Activated CD8-positive, alpha-beta memory T cell treated with anti-CD3 and anti-CD28 coated beads for 1 hour (primary cell): ENCODE measurements at places on chromosomes 4 and X.

DNA sequence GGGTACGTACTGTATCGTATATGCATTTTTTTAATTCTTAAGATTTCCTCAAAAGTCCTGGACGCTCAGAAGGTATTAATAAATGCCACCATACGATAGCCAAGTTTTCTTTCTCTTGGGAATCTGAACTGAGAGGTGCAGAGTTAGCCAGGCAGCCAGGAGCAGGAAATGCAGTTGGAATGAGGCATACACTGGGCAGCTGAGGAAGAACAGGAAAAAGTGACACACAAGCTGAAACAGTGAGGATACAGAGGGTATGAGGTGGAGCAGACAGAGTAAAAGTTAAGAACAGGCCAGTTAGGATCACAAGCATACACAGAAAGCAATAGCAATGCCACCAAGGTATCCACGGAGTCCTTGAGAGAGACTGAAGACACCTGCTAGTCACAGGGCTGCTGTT is 13.4 kb downstream of the UFSP2 start:
- DNase-seq = no peak

DNA sequence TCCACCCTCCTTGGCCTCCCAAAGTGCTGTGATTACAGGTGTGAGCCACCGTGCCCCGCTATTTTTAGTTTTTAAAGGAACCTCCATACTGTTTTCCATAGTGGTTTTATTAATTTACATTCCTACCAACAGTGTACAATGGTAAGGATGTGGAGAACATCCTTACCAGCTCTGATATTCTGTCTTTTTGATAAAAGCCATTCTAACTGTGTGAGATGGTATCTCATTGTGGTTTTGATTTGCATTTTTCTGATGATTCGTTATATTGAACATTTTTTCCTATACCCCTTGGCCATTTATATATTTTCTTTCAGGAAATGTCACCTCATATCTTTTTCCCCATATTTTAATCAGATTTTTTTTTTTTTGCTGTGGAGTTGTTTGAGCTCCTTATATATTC is 14.2 kb upstream of the TLR2 start:
- no peak for DNase-seq

GRCh38 chr4:25172961-25173915 is 13.0 kb upstream of the SEPSECS start:
- no peak for DNase-seq

DNA sequence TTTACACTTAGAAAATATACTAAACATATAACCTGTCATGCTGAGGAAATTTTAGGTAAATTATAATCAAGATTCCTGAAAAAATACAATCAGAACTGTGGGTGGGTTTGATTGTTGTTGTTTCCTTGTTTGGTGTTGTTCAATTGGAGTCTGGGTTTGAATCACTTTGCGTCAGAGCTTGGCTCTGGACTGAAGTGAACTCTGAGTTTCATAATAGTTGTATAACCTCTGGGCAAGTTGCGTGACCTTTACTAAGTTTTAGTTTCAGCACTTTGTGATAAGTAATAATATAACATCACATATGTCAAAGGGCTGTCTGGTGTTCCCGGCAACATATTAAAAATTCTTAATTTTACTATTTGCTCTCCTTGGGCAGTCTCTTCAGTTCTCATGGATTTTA is 758.1 kb downstream of the RAPGEF2 start:
- no peak for DNase-seq

DNA sequence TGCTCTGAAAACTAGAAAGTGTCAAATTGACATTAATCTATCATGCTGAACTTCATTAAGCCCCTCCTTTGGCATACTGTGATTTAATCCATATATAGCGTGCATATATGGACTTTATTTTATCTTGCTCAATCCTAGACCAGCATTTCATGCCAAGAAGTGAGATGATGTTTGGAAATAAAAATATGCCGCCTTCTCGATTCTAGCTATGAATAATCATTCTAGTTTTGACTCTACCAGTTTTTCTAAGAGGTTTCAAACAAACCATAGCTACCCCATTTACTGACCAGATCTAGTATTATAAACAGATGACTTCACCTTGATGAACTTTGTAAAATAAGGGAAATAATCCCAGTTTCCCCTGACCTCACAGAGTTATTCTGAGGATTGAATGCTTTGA is 95.0 kb downstream of the ARX start:
- DNase-seq = no peak

- no peak for DNase-seq
Observed at GRCh38 chrX:118884552-118885138, 61.0 kb downstream of the ZCCHC12 start.

- DNase-seq = no peak
Observed at GRCh38 chr4:20456407-20456806, 204.7 kb downstream of the SLIT2 start.

DNA sequence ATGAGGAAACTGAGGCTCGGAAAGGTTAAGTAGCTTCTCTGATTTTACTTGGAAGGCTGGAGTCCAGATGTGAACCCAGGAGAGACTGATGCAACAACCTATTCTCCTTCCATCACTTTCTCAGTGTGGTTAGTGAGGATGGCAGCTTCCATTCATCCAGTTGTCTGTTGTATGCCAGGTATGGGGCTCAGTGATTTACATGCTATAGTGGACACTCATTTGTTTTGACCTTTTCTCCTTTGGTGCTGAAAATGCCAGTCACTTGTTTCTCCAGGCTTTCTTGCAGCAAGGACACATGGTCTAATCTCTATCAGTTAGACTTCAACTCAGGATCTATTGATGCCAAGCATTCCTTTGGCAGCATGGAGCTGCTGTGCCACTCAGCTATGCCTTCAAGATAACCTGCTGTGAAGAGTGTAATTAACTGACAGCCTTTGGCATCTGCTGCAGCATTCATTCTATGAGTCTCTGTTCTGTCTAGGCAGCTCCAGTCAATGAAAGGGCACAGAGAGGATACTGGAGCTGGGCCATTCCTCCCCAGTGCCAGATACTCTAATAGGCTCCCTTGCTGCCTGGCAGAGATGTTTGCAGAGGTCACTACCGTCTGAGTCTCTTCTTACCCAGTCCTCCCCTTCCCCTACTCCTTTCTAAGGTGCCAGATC is 11.0 kb upstream of the CWH43 start:
- DNase-seq = no peak

- no peak for DNase-seq
Observed at GRCh38 chr4:42720533-42720932, 63.6 kb upstream of the ATP8A1 start.

- DNase-seq = no peak
Observed at GRCh38 chrX:44747969-44748368, 95.9 kb upstream of the DUSP21 start.

- no peak for DNase-seq
Observed at GRCh38 chrX:80181079-80181478, 166.5 kb downstream of the TBX22 start.

DNA sequence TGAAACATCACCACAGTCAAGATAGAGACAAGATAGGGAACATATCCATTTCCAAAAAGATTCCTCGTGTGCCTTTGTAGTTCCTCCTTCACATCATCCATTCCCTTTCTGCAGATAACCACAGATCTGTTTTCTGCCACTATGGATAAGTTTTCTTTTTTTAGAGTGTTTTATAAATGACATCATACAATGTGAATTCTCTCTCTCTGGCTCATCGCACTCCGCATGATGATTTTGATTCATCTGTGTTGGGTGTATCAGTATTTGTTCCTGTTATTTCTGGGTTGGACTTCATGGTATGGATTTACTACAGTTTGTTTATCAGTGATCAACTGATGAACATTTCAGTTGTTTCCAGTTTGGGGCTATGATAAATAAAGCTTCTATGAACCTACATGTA is 23.2 kb upstream of the ANXA3 start:
- no peak for DNase-seq

- DNase-seq = no peak
Observed at GRCh38 chr4:24853142-24853541, 57.8 kb downstream of the SOD3 start.

DNA sequence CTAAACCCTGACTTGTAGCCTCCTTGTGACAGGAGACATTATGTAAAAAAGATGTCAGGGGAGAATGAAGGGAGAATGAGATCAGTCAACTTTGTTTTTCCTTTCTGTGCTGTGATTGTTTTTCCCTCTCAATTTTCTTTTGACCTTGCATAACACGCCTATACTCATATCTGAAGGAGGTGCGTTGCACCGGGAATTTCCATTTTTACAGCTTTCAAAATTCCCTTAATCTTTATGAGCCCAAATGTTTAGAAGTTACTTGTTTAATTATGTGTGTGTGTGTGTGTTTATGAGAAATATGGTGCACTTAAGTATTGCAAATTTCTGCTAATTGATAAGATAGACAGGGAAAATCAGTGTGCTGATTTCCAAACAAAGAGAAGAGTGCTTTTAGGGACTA is 21.6 kb downstream of the SYNPO2 start:
- DNase-seq = no peak

DNA sequence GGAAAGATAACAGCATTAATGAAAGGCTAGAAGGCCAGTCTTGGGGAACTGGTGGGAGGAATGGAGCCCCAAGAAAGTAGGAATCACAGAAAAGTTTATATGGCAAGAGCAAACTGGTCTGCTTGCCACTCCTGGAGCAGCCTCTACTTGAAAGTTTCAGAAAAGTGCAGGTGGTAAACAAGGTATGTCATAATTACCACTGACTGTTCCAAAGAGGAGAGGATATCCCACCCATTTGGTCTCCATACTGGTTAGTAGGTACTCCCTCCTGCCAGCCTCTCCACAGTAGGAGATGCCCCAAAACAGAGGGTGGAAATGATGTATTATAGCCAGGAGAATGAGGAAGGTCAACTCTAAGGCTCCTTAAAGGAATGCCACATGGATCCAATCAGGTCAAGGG is 145.1 kb downstream of the INPP4B start:
- DNase-seq = no peak

DNA sequence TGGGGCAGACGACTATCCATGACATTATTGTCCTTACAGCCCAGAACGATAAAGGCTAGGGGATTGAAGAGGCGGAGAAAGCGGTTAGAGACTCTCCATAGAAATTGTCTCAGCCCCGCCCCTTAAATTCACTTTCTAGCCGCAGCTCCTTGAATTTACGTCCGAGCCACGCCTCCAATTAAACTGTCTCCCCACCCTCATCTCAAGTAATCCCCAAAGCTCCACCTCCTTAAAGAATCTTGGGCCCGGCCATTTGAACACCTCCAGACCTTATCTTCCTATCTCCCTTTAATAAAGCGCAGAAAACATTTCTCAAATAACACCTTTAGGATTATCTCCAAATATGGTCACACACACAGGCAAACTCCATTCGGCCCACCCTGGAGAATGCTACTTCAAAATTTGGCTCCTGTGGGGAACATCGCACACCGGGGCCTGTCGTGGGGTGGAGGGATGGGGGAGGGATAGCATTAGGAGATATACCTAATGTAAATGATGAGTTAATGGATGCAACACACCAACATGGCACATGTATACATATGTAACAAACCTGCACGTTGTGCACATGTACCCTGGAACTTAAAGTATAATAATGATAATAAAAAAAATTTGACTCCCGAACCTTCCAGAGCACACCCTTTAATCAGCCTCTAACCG is 7.2 kb upstream of the MAGIX start:
- no peak for DNase-seq

DNA sequence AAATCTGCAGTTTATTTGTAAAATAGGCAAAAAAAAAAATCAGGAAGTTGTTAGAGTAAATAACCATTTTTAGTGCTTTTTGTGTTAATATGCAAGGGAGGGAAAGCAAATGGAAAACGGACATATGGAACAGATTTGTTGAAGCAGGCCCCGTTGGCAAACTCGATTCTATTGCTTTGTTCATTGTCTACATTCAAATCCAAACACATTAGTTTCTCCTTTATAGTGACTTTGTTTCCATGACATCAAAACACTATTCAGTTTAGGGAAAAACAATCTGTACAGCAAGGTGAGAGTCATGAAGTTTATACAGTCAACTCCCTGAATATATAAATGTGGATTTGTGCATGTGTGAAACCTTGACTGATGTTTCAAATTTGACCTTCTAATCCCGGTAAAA is 142.2 kb downstream of the FAM47A start:
- no peak for DNase-seq

- DNase-seq = no peak
Observed at GRCh38 chrX:5397409-5397808, 831.3 kb downstream of the NLGN4X start.

DNA sequence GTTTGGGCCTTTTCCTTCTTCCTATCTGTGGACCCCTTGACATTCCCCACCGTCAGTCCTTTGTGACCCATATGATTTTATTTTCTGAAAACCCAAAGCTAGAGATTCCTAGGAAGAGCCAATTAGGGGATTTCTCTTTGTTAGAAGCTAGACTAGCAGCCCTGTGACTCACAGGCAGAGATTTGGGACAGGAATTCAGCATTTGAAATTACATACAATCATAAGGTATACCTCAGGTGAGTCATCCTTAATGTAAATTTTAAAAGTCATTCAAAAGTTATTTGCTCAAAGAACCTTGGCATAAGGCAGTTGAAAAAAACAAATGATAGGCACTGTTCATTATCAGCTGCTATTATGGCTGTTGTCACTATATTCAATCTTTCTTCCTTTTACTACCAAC is 40.6 kb downstream of the USP26 start:
- no peak for DNase-seq

DNA sequence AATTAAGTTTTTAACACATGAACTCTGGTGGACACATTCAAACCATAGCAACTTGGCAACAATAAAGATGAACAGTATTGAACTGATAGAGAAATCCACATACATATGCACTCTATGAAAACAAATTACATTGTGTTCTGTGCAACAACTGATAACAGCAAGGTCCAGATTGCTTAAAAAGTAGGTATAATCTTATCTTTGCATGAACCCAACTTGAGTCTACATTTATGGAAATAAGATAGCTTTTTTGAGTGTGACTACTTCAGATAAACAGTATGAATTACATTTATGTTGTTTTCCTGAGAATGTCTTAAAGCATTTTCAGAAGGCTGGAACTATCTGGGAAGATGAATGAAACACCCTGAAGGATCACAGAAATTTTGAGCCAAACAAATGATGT is 212.6 kb upstream of the GK2 start:
- no peak for DNase-seq

GRCh38 chr4:6907658-6908191 is 1.9 kb upstream of the TBC1D14 start:
- no peak for DNase-seq
